ENCODE measurements at places on chromosomes 11 and 22.
A peak's percentile ranks its signal among the peaks of the same experiment; 100 is the strongest.

- H3K27ac ChIP-seq, result no peak overlapping the region
- H3K4me1 ChIP-seq, result no peaks in the 10 kb centered on the region
- no peak for DNase-seq
- no peaks in the 10 kb centered on the region for H3K27me3 ChIP-seq
Observed at GRCh38 chr11:63760487-63761079, 8.0 kb downstream of the ZFTA start.

DNA sequence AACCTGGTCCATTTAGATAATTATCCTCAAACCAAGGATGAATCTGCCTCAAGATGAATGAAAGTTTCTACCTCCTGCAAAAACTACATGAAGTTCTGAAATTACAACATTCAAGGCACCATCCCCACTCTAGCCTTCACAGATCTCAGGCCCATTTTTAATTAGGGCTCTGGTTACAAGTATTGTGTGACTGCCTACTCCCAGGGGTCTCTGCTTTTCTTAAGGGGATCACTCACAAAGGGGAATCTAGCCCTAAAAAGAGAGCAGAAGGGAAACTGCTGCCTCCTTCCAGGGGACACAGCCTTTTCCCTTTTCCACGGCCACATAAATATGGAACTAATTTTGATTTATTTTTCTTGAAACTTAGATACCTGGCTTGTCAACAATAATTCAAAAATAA is 17.4 kb upstream of the TMEM135 start:
- H3K36me3 ChIP-seq, result no peaks in the 10 kb centered on the region
- no peak overlapping the region for H3K27ac ChIP-seq
- no peak overlapping the region for H3K4me3 ChIP-seq
- H3K27me3 ChIP-seq, result peaks cover 3% of the 10 kb centered on the region
- DNase-seq, result no peak

DNA sequence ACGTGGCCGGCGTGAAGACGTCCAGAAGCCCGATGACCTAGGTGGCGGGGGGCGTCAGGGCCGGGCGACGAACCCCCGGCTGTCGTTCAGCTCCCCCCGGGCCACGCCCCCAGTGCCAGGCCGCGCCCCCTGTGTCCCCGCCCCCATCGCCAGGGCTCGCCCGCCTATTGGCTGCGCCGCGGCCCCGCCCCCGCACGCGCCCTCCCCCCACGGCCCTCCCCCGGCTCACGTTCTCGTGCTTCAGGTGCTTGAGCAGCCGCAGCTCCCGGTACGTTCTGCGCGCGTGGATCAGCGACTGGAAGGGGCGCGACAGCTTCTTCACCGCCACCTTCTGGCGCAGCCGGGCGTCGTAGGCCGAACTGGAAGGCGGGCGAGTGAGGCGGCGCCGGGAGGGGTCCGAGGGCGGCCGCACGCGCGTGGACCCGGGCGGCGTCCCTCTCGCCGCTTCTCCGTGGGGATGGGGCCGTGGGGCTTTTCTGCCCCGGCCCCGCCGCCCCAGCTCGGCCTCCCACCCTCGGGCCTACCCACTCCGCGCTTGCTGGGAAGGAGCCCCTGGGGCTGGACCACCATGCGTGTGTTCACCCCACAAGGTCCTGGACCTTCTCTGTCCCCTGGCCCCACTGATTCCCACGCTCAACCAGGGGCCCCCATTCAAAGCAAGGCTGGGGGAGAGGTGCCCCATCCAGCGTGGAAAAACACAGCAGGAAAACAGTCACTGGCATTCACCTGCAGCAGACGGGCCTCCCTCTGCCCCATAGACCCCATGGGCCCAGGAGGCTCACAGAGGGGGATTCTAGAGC is 2.4 kb downstream of the MAPK11 start:
- peaks cover 70% of the 10 kb centered on the region for H3K27me3 ChIP-seq
- no peaks in the 10 kb centered on the region for H3K36me3 ChIP-seq
- no peak overlapping the region for H3K27ac ChIP-seq
- no peak overlapping the region for H3K4me3 ChIP-seq
- peak; percentile 64 for DNase-seq
- H3K4me1 ChIP-seq, result peaks cover 19% of the 10 kb centered on the region

DNA sequence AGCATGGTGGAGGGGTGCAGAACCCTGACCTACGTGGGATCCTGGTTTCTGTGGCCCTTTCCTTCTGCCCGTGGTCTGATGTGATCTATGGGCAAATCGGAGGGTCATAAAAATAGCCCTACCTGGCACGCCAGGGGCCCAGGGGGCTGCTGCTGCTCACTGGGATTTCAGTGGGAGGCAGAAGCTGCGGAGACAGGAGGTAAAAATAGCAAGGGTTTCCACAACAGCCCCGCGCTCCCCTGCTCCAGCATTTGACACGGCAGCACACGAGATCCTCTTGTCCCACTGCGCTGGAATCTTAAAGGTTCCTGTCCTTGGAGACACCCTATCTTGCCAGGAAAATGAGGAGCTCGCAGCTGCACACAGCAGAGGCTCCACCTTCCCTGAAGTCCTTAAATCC is 321.2 kb downstream of the CTTN start:
- no peak overlapping the region for H3K4me3 ChIP-seq
- DNase-seq, result no peak
- no peaks in the 10 kb centered on the region for H3K36me3 ChIP-seq
- no peaks in the 10 kb centered on the region for H3K4me1 ChIP-seq

DNA sequence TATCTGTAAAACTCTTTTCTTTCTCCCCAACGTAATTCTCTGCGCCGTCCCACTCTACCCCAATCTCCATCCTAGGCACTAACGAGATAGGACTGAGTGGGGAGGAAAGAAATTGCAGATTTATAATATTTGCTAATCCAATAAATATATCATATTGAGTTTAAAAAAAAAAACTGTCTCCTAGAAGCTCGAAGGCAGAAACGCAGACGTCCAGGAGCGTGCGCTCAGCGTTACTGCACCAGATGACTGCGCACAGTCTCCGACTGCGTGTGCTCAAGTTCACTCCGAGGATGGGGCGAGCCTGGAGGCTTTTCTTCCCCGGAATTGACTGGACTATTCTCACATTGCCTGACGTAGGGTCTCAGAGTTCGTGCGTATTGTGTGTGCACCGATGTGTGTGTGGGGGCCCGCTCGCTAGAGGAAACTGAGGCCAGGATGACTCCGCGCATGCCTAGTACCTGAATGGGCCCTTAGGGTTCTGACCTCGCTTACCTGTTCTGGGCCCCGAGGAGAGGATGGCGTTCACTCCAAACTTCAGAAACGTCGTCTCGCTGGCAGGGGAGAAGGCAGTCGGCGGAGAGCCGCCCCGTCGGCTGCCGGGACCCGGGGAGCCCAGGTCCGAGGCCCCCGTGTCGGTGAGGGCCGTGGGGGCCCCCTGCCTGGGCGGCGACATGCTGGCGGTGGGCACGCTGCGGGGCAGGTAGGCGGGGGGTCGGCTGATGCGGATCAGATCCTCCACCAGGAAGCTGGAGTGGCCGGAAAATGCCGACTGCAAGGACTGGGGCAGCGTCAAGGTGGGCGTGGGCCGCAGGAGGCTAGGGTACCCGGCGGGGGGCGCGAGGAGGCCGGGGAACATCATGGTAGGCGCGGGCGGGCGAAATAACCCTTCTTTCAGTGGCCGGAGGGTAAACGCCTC is 551 bp downstream of the DBX1 start:
- no peak for DNase-seq
- H3K36me3 ChIP-seq, result peaks cover 23% of the 10 kb centered on the region
- H3K27me3 ChIP-seq, result peaks cover 97% of the 10 kb centered on the region
- no peak overlapping the region for H3K4me3 ChIP-seq
- peak overlapping the region; percentile 76 for H3K27ac ChIP-seq

GRCh38 chr11:92886243-92886905 is 83.1 kb upstream of the MTNR1B start:
- H3K27me3 ChIP-seq, result no peaks in the 10 kb centered on the region
- H3K36me3 ChIP-seq, result no peaks in the 10 kb centered on the region
- H3K27ac ChIP-seq, result no peak overlapping the region
- DNase-seq, result peak; percentile 25
- H3K4me3 ChIP-seq, result no peak overlapping the region

- no peak for DNase-seq
- H3K27ac ChIP-seq, result no peak overlapping the region
- peaks cover 34% of the 10 kb centered on the region for H3K27me3 ChIP-seq
- H3K36me3 ChIP-seq, result no peaks in the 10 kb centered on the region
- no peak overlapping the region for H3K4me3 ChIP-seq
- no peaks in the 10 kb centered on the region for H3K4me1 ChIP-seq
Observed at GRCh38 chr22:22730655-22731373, 86.4 kb downstream of the GGTLC2 start.

DNA sequence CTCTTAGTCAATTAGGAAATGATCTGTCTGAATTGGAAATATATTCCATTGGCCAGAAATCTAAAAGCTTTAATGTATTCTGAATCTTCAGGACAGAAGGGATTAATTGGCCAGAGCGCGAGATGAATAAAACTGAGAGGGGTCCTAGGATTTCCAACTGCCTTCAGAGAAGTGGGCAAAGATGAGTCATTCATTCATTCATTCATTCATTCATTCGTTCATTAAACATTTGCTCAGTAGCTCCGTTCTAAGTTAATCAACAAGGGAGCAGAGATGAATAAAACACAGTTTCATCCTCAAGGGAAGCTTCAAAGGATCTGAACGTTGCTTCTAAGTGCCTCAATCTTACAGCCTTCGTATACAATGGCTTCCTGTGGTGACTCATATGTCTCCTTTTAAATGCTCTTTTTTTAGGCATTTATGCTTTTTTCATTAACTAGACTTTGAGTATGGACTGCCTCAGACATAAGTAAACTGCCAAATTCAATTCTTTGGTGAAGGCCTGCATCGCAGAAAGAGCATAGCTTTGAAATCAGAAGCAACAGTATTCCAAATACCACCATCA is 537.4 kb upstream of the CCDC90B start:
- no peaks in the 10 kb centered on the region for H3K4me1 ChIP-seq
- H3K36me3 ChIP-seq, result no peaks in the 10 kb centered on the region
- no peaks in the 10 kb centered on the region for H3K27me3 ChIP-seq
- H3K4me3 ChIP-seq, result no peak overlapping the region

- peaks cover 5% of the 10 kb centered on the region for H3K36me3 ChIP-seq
- no peaks in the 10 kb centered on the region for H3K27me3 ChIP-seq
Observed at GRCh38 chr22:25388866-25389540, 169.6 kb downstream of the CRYBB2 start.

DNA sequence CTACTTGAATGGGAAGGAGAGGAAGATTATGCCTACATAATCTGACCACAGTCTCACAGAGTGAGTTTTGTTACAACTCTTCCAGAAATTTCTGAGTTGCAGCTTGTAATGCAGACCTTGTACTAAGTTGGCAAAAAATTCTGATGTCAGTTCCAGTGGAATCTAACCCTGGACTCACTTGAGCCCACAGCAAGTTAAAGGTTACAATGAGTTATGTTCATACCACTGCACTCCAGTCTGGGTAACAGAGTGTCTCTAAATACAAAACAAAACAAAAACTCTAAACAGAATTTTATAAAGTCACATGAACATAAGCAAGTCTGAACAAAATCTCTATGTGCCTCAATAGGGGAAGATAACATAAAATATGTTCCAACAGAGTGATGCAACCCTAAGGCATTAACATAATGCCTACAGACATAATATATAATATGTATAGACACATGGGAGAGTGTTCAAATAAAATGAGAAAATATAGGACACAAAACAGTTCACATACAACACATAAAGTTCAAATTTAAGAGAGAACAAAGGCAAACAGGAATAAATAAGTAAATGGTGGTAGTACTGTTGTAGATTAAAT is 1.1 kb downstream of the GLYAT start:
- no peak for DNase-seq
- peaks cover 2% of the 10 kb centered on the region for H3K36me3 ChIP-seq
- peaks cover 24% of the 10 kb centered on the region for H3K4me1 ChIP-seq
- H3K27ac ChIP-seq, result no peak overlapping the region

DNA sequence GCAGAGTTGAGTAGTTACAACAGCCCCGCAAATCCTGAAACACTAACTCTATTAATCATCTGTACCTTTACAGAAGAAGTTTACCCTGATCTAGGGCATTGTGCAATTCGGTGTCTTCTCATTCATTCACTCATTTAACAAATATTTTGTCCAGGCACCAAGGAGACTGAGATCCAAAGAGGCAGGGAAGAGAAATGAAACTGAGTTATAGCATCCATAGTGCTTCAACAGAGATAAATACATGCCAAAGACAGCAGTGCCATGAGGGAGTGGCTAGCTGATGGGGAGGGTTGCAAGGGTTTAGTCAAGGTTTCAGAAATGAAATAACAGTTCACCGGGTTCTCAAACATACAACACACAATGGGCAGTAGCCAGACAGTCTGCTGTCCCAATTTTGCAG is 40.2 kb upstream of the MTNR1B start:
- H3K27ac ChIP-seq, result no peak overlapping the region
- no peak overlapping the region for H3K4me3 ChIP-seq
- DNase-seq, result no peak
- H3K4me1 ChIP-seq, result no peaks in the 10 kb centered on the region

- no peaks in the 10 kb centered on the region for H3K27me3 ChIP-seq
- peak; percentile 18 for DNase-seq
- no peaks in the 10 kb centered on the region for H3K36me3 ChIP-seq
- H3K4me3 ChIP-seq, result no peak overlapping the region
Observed at GRCh38 chr11:1232021-1232882, 9.4 kb downstream of the MUC5B start.

GRCh38 chr11:114060392-114061047 is 1.0 kb downstream of the ZBTB16 start:
- peaks cover 15% of the 10 kb centered on the region for H3K4me1 ChIP-seq
- no peak overlapping the region for H3K27ac ChIP-seq
- DNase-seq, result peak; percentile 49
- peaks cover 96% of the 10 kb centered on the region for H3K27me3 ChIP-seq
- peak overlapping the region; percentile 85 for H3K4me3 ChIP-seq
- peaks cover 1% of the 10 kb centered on the region for H3K36me3 ChIP-seq

GRCh38 chr11:69746752-69747742 is 28.1 kb downstream of the FGF4 start:
- no peak overlapping the region for H3K4me3 ChIP-seq
- no peaks in the 10 kb centered on the region for H3K36me3 ChIP-seq
- DNase-seq, result no peak

DNA sequence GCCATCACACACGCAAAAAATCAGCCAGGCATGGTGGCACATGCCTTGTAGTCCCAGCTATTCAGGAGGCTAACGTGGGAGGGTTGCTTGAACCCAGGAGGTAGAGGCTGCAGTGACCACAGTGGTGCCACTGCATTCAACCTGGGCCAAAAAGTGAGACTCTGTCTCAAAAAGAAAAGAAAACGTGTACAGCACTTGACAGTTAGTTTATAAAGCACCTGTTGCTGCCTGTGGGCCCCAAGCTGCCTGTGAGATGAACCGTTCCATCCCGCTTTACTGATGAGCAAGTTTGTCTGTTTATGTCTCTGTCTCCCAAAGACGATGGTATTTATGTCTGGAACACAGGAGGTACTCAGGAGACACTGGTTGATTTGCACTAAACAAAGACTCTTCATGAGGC is 1.5 kb upstream of the PRR5 start:
- no peak overlapping the region for H3K4me3 ChIP-seq
- peaks cover 3% of the 10 kb centered on the region for H3K36me3 ChIP-seq
- DNase-seq, result no peak
- peaks cover 21% of the 10 kb centered on the region for H3K4me1 ChIP-seq
- peaks cover 46% of the 10 kb centered on the region for H3K27me3 ChIP-seq
